ENCODE measurements at places on chromosomes 13 and 19. TPM values are rescaled to one million over a fixed set of nuclear protein-coding genes. Genes with fewer than 3 reads are reported as not detected.

GRCh38 chr13:97435323-97435722 lies 1.4 kb downstream of the RAP2A start:
- peak overlapping the region; percentile 87 for H3K4me3 ChIP-seq
- no peak for DNase-seq
- no peak overlapping the region for H3K27ac ChIP-seq
- H3K4me1 ChIP-seq = no peaks in the 10 kb centered on the region

CYSLTR2 gene
- total RNA-seq = not detected

- H3K27ac ChIP-seq = no peak overlapping the region
- no peak for DNase-seq
Observed at GRCh38 chr13:78185700-78186099, 267.1 kb upstream of the EDNRB start.

- H3K27me3 ChIP-seq = peaks cover 55% of the 10 kb centered on the region
- H3K36me3 ChIP-seq = peaks cover 5% of the 10 kb centered on the region
- no peak for DNase-seq
- H3K4me1 ChIP-seq = no peaks in the 10 kb centered on the region
- no peak overlapping the region for H3K27ac ChIP-seq
Observed at GRCh38 chr19:54218960-54219661, 3.7 kb downstream of the LILRB3 start.

Data from Calu3 (cell line).